ENCODE measurements at places on chromosomes 2 and 18. TPM values are rescaled to one million over a fixed set of nuclear protein-coding genes. Genes with fewer than 3 reads are reported as not detected.
A peak's percentile ranks its signal among the peaks of the same experiment; 100 is the strongest.

Gene CCDC85A
- 4.5 TPM for total RNA-seq

Gene ACTG2
- total RNA-seq, result 20.1 TPM

Gene STARD6
- not detected for total RNA-seq

Gene COL6A3
- 558 TPM for total RNA-seq

DNA sequence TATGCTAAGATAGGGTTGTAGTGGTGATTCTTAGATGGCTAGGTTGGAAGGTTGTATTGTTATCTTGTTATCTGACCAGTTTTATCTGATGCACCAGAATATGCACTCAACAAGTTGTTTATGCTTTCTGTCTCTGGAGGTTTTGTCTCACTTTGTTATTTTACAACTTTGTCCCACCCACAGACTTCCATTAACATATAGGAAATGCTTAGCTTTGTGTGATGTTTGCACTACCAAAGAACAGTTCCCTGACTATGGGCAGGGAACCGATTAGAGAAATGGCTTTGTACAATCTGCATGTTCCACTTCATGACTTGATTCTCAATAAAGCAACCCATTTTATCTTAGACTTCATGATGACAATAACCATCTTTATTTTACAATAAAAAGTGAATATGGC lies 160.6 kb upstream of the CDH20 start:
- no peak overlapping the region for H3K27ac ChIP-seq
- no peaks in the 10 kb centered on the region for H3K36me3 ChIP-seq
- no peaks in the 10 kb centered on the region for H3K4me1 ChIP-seq
- DNase-seq, result no peak
- H3K4me3 ChIP-seq, result no peak overlapping the region

GRCh38 chr2:32012872-32013271 lies 2.1 kb upstream of the MEMO1 start:
- H3K36me3 ChIP-seq, result no peaks in the 10 kb centered on the region
- no peak overlapping the region for H3K4me3 ChIP-seq
- H3K4me1 ChIP-seq, result peaks cover 21% of the 10 kb centered on the region
- DNase-seq, result no peak
- H3K27me3 ChIP-seq, result no peaks in the 10 kb centered on the region

DNA sequence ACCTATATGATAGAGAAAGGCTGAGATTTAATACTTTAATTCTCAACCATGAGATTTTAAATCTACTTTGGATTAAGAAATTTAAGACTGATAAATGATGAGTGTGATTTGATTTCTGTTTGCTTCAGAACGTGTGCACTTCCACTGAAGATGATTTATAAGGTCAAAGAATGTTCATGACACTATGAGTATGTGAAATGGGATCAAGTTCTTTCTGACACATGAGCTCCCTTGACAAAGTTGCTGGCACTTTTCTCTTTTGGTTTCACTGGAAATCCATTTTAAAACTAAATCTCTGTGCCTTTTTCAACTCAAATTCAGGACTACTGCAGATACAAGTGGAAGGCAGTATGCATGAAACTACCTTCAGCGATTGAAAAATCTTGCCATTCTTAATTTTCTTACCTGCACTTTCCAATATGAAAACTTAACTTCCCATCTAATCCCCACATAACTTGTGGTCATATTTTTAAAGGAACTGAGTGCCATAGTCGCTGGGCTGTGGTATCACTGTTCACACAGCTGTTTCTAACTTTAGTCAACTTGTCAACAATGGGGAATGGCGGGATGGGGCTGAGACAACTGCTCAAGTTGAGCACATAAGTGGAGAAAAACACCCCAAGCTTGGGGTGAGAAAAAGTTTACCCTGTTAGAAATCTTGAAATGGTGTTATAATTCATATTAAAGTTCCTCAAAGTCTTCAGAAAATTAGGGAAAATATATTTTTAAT lies 51.8 kb upstream of the TTN start:
- H3K36me3 ChIP-seq, result no peaks in the 10 kb centered on the region
- no peak overlapping the region for H3K27ac ChIP-seq
- no peak overlapping the region for H3K4me3 ChIP-seq
- peaks cover 9% of the 10 kb centered on the region for H3K4me1 ChIP-seq

DNA sequence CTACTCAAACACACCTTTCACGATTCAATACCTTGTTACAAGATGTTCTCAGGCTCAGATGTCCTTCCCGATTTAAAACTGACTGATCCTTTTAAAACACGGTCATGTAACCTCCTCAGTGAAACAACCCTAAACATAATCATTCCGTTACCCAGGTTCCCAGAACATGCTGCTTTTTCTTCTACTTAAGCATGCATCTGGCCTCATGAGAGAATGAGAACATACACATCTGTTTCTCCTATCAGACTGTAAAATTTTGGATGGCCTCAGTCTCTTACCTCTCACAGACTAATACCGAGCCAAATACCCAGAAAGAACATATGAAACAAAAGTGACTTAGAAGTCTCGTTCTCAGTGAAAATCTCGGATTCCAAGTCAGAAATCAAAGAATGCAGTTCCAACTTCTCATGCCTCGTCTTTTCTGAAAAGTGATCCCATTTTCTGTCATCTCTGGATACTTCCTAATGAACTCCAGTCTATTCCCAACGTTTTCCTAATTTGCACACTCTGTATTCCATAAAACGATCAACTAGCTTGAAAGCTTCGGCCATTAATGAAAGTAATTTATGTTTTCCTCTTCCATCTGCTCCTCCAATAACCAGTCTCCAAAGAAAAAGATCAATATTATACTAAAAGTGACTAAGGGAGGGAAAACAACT lies 919 bp downstream of the SF3B1 start:
- H3K27me3 ChIP-seq, result no peaks in the 10 kb centered on the region
- H3K27ac ChIP-seq, result peak overlapping the region; percentile 98
- H3K4me3 ChIP-seq, result peak overlapping the region; percentile 80
- peaks cover 43% of the 10 kb centered on the region for H3K4me1 ChIP-seq

GRCh38 chr2:217027414-217027813 lies 167.6 kb upstream of the TNP1 start:
- H3K4me3 ChIP-seq, result no peak overlapping the region
- no peaks in the 10 kb centered on the region for H3K27me3 ChIP-seq
- H3K36me3 ChIP-seq, result no peaks in the 10 kb centered on the region
- H3K4me1 ChIP-seq, result no peaks in the 10 kb centered on the region
- no peak overlapping the region for H3K27ac ChIP-seq
- DNase-seq, result no peak

DNA sequence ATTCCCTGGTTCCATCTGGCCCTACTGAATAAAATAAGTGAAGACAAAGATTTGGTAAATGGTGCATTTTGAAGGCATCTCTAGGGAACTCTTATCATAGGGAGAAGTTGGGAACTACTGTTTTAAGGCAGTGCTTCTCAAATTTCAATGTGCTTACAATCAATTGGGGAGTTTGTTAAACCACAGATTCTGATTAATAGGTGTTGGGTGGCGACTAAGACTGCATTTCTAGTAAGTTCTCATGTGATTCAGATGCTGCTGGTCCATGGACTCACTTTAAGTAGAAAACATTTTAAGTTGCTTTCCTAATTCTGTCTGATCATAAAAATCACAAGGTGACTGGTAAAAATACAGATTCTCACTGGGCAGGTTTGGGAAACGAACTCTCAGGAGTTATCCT lies 14.6 kb downstream of the FARSB start:
- no peaks in the 10 kb centered on the region for H3K4me1 ChIP-seq
- H3K4me3 ChIP-seq, result no peak overlapping the region
- peaks cover 3% of the 10 kb centered on the region for H3K36me3 ChIP-seq
- no peaks in the 10 kb centered on the region for H3K27me3 ChIP-seq
- no peak overlapping the region for H3K27ac ChIP-seq

GRCh38 chr2:2648094-2648493 lies 317.0 kb upstream of the MYT1L start:
- no peaks in the 10 kb centered on the region for H3K36me3 ChIP-seq
- H3K4me1 ChIP-seq, result no peaks in the 10 kb centered on the region
- H3K27me3 ChIP-seq, result no peaks in the 10 kb centered on the region
- DNase-seq, result no peak
- no peak overlapping the region for H3K4me3 ChIP-seq

DNA sequence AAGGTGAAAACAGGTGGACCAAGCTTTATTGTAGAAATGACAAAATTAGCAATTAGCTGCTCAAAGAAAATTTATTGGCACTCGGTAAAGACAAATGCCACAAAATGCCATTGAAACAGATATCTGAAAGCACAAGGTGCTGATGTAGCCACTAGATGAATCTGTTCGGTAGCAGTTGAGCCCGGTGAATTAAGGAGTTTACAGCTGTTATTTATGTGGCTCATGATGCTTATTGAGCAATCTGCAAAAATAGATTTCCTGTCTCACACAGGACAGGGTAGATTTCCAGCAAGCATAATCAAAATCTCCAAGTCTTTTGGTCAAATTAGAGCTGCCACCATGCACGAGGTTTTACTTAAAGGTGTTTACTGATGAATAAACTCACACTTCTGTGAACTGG lies 182.2 kb downstream of the PPP1R1C start:
- H3K4me3 ChIP-seq, result no peak overlapping the region
- H3K4me1 ChIP-seq, result peaks cover 5% of the 10 kb centered on the region
- no peaks in the 10 kb centered on the region for H3K36me3 ChIP-seq
- H3K27ac ChIP-seq, result no peak overlapping the region
- no peak for DNase-seq

GRCh38 chr18:2236232-2236631 lies 335.1 kb downstream of the METTL4 start:
- H3K27ac ChIP-seq, result no peak overlapping the region
- H3K4me1 ChIP-seq, result no peaks in the 10 kb centered on the region
- DNase-seq, result no peak
- no peak overlapping the region for H3K4me3 ChIP-seq
- no peaks in the 10 kb centered on the region for H3K27me3 ChIP-seq

GRCh38 chr2:126909366-126909765 lies 10.7 kb downstream of the TEX51 start:
- H3K27ac ChIP-seq, result no peak overlapping the region
- H3K4me1 ChIP-seq, result no peaks in the 10 kb centered on the region
- H3K4me3 ChIP-seq, result no peak overlapping the region
- H3K36me3 ChIP-seq, result no peaks in the 10 kb centered on the region
- no peak for DNase-seq

- H3K4me3 ChIP-seq, result no peak overlapping the region
- DNase-seq, result no peak
- no peaks in the 10 kb centered on the region for H3K36me3 ChIP-seq
- no peaks in the 10 kb centered on the region for H3K27me3 ChIP-seq
Measured at GRCh38 chr18:78021196-78021595, 771.5 kb downstream of the GALR1 start.

DNA sequence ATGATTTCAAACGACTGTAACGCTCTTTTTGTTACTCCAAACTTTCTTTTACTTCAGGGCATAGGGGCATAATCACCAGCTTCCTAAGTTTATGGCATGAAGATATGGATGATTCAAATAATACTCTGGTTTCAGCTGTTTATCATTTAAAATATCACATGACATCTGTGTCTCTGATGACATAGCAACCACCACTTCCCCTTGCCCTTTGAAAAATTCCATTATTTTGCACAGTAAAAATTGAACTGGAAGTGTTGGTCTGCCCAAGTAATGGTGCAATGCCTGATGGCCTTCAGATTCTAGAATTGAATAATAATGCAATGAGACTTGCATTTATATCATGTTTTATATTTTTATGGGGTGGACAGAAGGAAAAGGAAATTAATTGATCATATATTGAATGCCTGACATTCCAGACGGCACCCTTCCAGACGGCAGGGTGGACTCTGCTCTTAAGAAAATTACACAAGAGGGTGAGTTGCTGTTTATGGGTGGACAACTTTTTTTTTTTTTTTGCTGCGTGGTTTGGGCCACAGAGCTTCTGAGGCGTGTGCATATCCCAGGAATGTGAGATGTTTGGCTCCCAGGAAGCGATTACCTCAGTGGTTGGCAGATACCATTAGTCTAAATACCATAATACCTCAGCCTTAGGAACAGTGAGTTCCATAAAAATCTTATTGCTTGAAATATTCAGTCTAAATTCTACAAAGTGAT lies 101.7 kb upstream of the ZNF521 start:
- H3K4me1 ChIP-seq, result peaks cover 32% of the 10 kb centered on the region
- no peak overlapping the region for H3K4me3 ChIP-seq
- no peak for DNase-seq
- H3K27me3 ChIP-seq, result no peaks in the 10 kb centered on the region

GRCh38 chr2:128427413-128427755 lies 108.7 kb upstream of the HS6ST1 start:
- H3K27me3 ChIP-seq, result no peaks in the 10 kb centered on the region
- no peaks in the 10 kb centered on the region for H3K36me3 ChIP-seq
- no peak for DNase-seq
- no peaks in the 10 kb centered on the region for H3K4me1 ChIP-seq
- no peak overlapping the region for H3K4me3 ChIP-seq

Data from tibial nerve (tissue), 4 donors.